ENCODE measurements at places on chromosomes 1 and 21.

DNA sequence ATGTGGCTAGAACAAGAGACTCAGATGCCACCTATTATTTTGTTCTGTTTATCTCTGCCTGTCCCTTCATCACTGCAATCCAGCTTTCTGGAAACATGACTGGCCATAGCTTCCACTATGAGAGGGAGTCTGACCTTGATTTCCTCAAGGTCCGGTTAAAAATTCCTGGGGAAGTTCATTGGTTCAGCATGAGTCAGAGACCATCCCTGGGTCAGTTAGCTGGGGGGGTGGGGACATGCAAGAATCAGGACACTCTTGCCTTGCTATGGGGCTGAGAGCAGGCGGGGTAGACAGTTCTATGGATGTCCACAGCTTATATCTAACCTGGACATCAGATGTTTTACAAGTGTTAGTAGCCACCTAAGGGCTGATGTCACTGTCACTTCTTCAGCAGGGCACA, 81.1 kb downstream of the TENT5C start:
- DNase-seq: no peak

GRCh38 chr1:40567825-40568224, 36.4 kb downstream of the ZNF684 start:
- no peak for DNase-seq

- no peak for DNase-seq
These were observed 20.2 kb downstream of the RERE start for GRCh38 chr1:8797216-8797615.

GRCh38 chr1:26530895-26531598, 1.5 kb downstream of the RPS6KA1 start:
- no peak for DNase-seq

DNA sequence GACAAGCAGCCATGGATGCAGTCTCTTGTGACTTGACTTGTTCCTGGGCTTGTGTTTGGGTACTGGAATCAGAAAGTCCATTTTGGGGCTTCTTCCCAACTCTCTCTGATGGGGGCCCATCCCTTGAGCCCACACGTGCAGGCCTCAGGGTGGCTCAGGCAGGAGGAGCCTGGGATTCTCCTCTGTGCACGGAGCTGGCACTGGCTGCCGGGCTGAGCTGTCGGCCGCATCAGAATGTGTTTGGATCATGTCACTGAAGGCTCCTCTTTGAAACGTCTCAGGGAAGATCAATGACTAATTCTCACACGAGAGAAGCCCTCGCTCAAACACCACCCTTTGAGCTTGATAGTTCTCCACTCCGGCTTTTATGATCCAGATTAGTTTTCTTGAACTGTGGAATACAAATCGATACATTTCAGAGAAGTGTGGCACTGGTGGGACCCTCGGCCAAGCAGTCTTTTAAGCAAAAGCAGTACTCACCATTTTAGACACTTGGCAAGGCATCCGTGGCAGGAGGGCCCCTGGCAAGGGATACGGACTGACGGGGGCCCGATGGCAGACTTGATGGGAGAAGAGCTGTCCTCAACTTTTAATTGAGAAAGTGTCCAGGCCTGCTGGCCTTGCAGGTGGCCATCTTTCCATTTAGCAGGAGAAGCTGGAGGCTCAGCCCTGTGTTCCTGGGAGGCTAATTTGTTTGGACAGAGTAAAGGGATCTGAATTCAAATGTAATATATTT, 220.7 kb upstream of the C1orf174 start:
- DNase-seq: no peak

- DNase-seq: no peak
These were observed 19.1 kb downstream of the NME7 start for GRCh38 chr1:169348383-169349036.

- no peak for DNase-seq
These were observed 36.1 kb upstream of the CNIH3 start for GRCh38 chr1:224580006-224580405.

GRCh38 chr1:224080115-224080774, 33.7 kb upstream of the FBXO28 start:
- no peak for DNase-seq

GRCh38 chr1:231487019-231487418, 41.5 kb upstream of the TSNAX start:
- DNase-seq: no peak

DNA sequence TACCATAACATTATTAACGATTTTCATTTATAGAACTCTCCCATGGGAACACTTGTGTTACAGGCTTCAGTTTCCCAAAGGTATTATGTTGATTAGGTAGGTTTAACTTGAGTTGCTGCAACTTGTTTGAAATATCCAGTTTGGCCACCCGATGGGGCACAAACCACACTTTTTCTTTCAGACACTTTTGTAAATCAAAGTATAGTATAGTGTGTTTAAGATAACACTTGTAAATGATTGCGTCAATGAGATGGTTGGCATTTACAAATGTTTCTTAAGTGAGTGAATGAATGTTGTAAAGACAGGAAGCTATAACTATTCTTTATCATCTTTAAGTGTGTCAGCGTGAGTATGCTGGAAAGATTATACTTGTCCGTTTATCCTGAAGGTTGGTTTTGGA, 4.3 kb downstream of the XPR1 start:
- DNase-seq: no peak

- DNase-seq: no peak
These were observed 77.9 kb downstream of the POFUT2 start for GRCh38 chr21:45209685-45210284.

- DNase-seq: no peak
These were observed 5.4 kb upstream of the DISP3 start for GRCh38 chr1:11473491-11474034.

GRCh38 chr1:153025797-153026196, 5.2 kb upstream of the SPRR1B start:
- DNase-seq: no peak

GRCh38 chr1:172040466-172040865, 199.2 kb downstream of the DNM3 start:
- no peak for DNase-seq

DNA sequence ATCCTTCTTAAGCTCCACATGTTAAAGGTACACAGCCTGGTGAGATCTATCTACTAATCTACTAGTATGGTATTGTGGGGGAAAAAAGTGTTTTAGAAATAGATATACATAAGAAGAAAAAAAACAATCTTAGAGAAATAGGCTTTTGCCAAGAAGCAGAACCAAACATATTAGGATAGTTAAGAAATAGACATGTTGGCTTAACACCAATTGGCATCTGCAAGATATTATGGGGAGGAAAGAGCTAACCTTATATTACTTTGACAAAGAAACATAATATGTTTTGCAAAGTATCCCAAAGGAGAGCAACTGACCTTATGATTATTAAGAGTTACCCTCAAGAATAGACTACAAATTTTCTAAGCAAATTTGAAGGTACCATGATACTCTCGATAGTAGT, 202.9 kb downstream of the BRINP3 start:
- no peak for DNase-seq

GRCh38 chr1:12314333-12314903, 84.6 kb downstream of the VPS13D start:
- DNase-seq: no peak

DNA sequence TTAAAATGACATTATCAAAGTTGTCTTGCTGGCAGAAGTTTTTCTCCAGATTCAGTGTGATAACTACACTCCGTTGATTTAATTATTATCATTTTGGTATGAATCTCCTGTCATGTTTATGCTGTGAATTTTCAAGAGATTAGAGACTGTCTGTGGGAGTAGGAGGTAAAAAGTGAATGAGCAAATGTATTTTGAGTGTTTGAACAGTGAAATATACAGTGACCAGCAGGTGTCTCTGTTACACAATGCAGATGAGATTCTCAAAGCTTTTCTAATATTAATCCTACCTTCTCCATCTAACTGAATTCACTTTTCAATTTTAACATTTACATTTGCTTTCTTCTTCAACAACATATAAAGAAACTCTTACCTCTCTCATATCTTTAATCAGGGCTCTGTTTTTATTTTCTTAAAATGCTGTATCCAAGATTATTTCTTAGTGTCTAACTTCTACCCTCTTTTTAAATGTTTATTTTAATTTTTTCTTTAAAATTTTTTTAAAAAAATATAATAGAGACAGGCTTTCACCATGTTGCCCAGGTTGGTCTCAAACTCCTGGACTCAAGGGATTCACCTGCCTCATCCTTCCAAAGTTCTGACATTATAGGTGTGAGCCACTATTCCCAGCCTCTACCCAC, 20.9 kb upstream of the HSPA13 start:
- DNase-seq: no peak

- DNase-seq: no peak
These were observed 159.3 kb downstream of the TTLL7 start for GRCh38 chr1:83839566-83840173.

DNA sequence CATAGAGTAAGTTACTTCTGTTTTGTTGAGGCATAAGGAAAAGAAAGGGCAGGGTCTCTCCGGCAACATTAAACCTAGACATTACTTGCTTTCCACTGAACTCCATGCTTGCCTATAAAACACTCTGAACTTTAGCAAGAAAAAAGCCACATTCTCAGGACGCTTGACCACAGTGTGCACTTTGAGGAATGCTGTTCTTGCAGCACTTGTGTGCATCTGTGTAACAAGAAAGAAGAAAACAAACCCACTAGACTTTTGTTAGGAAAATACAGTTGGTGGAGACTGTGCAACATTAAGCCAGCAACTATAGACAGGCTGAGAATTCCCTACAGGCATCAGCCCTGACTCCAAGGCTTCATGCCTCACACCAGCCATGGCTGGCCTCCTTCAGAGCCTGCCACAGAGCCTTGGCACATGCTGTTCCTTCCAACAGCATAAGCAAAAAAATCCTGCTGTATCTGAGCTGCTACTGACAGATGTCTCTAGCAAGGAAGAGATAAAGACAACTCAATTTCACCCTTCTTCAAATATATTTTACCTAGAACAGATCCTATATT, 5.8 kb downstream of the PDZK1 start:
- DNase-seq: no peak

DNA sequence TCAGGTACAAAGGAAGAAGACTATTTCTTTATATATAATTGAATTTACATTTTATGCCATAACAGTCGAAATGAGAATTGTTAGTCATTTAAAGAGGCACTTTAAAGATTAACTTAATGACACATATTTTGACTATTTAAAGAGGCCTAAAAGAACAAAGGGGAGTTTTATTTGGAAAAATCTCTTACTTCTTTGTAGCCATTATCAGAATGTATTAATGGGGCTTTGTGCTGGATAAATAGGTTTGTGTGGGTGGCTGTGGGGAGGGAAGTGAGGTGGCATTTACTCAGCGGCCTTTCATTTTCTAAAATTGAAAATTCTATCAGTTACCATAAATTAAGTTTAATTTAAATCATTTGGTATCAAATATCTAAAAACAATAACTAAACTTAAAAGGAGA, 462.2 kb upstream of the CXADR start:
- DNase-seq: no peak

DNA sequence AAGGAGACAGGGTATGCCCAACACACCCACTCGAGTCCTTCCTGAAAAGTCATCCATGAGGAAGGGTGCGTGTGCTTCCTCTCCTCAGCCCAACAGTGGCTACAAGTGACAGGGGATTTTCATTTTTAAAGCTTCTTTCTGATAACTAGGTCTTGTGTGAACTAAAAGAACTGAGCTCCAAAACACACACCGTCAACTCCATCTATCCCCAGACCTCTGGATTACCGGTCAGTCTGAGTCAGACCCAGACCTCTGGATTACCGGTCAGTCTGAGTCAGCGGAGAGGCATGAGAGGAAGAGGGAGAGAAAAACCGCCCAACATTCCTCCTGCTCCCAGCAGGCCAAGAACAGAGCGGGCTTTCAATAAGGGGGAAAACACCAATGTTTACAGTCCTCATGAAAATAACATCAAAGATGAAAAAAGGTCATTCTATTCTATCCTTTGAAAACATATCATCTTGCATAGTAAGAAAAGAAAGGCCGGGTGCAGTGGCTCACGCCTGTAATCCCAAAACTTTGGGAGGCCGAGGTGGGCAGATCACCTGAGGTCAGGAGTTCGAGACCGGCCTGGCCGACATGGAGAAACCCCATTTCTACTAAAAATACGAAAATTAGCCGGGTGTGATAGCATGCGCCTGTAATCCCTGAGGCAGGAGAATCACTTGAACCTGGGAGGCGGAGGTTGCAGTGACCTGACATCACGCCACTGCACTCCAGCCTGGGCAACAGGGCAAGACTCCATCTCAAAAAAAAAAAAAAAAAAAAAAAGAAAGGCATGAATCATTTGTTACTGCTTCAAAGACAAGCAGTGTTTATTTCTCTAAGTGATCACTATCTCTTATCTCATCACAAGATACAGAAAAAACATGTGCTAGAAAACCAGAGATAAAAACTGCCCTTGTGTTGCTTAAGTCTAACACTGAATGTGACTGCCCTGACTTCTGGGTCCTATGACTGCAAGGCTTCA, 3.4 kb downstream of the PTTG1IP start:
- DNase-seq: peak; percentile 81

DNA sequence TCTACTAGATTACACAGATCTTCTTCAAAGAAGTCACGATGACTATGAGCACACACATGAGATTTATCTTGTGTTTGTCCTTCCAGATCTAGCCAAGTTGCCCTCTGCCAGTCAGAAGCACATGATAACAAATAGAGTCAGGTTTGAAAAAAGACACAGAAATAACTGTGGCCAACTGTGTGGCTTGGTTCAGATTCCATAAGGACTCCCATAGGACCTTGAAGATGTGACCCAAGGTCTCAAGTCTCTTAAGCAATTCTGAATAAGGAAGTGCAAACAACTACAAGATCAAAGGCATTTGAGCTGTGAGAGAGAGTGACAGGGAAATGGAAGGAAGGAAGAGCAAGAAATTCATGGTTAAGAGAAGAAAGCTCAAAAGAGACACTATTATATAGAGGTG, 194.0 kb downstream of the PLPP3 start:
- DNase-seq: no peak

DNA sequence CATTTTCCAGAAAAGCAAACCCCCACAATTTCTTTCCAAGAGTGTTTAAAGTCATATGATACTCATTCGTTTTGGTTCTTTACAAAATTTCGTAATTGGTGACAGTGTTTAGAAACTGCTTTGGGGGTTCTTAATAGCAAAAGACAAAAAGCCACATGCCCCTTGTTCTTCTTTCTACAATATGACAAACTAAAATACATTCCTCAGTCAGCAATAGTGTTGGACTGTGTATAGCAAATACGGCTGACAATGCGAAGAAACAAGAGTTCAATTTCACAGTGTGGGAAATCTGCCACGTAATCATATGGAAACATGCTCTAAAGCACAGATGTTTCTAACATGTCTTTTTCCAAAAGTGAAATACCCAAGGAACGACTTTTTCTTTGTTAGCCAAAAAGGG, 7.6 kb upstream of the IFNAR1 start:
- DNase-seq: no peak

GRCh38 chr1:161739865-161740566, 9.6 kb upstream of the DUSP12 start:
- DNase-seq: no peak

GRCh38 chr1:119964673-119965363, 68.5 kb upstream of the ADAM30 start:
- DNase-seq: no peak

- no peak for DNase-seq
These were observed 22.2 kb upstream of the TCEA3 start for GRCh38 chr1:23446661-23447310.
